Stimulated activated CD4-positive, alpha-beta T cell treated with anti-CD3 and anti-CD28 coated beads, Interleukin-4, amount 100 ng/mL, for 1 hour (primary cell): ENCODE measurements at places on chromosomes 16 and 17.

GRCh38 chr17:81050645-81051625, 16.0 kb downstream of the BAIAP2 start:
- DNase-seq: no peak

- no peak for DNase-seq
Measured at GRCh38 chr16:81443688-81444447, 740 bp upstream of the CMIP start.

- no peak for DNase-seq
Measured at GRCh38 chr16:86978445-86979030, 338.7 kb downstream of the C16orf95 start.

- no peak for DNase-seq
Measured at GRCh38 chr17:65385071-65385470, 176.4 kb downstream of the AXIN2 start.

DNA sequence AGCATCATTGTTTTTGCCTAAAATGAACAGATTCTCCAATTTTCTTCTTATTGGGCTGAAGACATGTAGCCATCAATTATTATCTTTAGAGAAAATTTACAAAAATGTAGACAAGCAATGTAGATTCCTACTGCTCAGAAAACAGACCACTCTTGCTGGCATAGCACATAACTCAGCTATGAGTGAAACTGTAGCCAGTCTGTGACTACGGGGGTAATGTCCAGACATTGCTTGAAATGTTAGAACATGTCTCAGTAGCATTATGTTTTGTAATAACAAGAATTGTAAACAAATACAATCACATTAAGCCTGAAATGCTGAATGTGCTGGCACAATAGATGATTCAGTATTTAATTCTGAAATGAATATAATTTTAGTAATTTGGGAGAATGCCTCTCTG, 265.7 kb upstream of the KCNJ16 start:
- no peak for DNase-seq

DNA sequence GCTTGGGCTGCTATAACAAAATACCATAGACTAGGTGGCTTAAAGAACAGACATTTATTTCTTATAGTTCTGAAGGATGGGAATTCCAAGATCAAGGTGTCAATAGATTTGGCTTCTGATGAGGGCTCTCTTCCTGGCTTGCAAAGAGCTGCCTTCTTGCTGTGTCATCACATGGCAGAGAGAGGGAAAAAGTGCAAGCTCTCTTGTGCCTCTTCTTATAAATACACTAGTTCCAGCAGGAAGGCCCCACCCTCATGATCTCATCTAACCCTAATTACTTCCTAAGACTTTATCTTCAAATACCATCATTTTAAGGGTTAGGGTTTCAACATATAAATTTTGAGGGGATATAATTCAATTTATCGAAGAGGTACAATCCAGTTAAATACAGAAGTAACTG, 30.6 kb downstream of the ABCA9 start:
- no peak for DNase-seq

GRCh38 chr16:23408242-23408822, 44.7 kb downstream of the COG7 start:
- no peak for DNase-seq

DNA sequence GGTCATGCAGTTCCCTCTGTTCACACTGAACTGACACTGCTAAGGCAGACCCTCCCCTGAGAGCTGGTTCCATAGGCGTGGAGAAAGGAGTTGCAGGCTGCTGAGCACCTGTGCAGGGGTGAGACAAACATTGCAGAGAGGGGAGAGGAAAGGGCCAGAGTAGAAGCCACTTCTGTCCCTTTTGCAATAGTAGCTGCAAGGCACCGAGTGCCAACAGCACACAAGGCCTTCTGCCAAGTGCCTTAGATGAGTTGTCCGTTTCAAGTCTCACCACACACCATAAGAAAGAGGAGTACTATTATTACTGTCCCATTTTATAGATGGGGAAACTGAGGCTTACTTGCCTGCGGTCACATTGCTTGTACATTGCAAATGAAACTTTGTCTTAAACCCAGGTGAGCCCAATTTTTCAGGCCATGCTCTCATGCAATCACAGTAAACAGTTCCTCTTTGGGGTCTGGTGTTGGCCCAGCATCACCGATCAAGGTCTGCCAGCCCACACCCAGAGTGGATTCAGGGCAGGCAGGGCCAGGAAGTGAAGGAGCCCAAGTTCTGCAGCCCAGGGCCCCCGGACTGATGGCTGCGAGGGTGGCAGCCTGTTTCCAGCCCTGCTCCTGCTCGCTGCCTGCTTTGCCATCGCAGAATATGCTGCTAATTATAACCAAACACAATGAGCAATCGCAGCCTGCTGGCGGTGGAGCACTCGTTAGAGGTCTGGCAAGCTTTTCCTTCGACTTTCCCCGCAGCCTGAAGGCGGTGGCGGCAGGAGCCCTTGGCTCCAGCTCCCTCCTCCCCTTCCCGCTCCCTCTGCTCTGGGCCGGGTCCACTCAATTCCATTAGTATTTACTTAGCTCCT, 36.8 kb upstream of the DYNLL2 start:
- DNase-seq: no peak

DNA sequence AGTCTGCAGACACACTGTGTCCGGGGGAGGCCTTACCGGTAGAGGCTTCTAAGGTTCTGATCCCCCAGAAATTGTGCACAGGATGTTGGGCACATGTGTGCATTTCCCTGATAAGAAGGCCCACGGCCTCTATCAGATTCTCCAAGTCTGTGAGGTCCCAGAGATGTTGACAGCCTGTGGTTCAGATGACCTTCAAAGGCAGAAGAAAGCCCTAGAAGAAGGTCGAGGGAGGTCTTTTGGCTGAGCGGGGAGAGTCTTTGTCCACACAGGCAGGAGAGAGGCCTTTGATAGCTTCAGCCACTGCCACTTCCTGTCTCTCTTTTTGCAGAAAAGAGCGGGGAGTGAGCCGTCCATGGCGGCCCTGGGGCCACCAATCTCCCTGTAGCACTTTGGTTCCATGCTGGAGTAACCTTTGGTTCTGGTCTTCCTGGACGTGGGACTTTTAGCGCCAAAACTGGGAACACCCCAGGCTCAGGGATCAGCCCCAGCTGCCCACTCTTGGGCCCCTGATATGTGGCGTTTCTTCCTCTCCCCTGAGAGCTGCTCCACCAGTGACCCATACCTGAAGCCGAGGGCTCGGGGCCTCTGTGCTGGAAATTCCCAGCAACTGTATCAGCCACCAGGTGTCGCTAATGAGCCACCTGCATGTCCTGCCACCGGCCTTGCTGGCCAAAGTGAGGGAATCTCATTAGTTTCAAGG, 28.1 kb upstream of the LGALS9 start:
- DNase-seq: peak; percentile 74

- DNase-seq: no peak
Measured at GRCh38 chr17:78488867-78489634, 88.1 kb downstream of the DNAH17 start.

- no peak for DNase-seq
Measured at GRCh38 chr16:66976746-66977145, 11.6 kb upstream of the CES4A start.

DNA sequence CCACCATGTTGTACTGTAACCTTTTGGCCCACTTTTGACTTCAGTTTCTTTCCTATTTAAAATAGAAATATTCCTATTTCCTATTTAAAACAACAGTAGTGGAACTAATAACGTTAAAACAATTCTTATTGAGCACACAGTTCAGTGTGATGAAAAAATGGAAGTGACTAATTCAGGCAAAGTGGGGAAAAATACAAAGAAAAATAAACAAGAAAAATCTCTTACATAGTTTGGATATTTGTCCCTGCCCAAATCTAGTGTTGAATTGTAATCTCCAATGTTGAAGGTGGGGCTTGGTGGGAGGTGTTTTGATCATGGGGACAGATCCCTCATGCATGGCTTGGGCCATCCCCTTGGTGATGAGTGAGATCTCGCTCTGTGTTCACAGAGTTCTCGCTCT, 198.1 kb upstream of the CPHXL start:
- no peak for DNase-seq

DNA sequence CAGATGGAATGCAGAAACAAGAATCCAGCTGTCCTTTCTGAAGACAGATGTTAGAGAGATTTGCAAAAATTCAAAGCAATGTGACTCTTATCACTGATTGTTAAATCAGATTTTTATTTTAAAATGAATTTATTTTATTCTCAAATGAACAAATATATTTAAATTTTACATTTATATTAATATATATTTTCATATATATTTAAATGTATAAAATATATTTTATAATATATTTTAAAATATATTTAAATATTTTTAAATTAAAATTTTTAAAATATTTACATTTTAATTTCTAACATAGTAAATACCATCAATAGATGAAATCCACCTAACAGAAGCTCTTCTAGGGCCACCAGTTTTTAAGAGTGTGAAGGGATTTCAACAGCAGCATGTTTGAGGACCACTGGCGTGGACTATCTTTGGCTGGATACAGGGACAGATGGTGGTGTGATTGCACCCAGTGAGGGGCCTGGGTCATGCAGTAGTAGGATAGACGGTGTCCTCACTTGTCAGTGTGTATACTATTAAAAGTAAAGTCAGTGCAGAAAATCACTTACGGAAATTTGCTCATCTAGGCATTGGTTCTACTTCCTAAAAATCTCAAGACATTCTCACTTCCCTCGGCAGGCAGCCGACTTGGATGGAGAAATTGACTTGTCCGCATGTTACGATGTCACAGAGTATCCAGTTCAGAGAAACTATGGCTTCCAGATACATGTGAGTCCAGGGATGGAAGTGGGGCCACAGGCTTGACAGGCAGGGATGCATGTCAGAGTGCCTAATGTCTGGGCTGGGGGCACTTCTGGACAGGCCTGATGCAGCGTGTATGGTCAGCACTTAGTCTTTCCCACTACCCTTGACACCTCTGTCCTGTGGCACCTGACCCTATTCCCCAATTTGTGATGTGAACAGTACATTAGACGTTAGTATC, 56.3 kb downstream of the PLD6 start:
- DNase-seq: no peak

GRCh38 chr16:81327447-81328196, 12.9 kb downstream of the GAN start:
- DNase-seq: no peak

DNA sequence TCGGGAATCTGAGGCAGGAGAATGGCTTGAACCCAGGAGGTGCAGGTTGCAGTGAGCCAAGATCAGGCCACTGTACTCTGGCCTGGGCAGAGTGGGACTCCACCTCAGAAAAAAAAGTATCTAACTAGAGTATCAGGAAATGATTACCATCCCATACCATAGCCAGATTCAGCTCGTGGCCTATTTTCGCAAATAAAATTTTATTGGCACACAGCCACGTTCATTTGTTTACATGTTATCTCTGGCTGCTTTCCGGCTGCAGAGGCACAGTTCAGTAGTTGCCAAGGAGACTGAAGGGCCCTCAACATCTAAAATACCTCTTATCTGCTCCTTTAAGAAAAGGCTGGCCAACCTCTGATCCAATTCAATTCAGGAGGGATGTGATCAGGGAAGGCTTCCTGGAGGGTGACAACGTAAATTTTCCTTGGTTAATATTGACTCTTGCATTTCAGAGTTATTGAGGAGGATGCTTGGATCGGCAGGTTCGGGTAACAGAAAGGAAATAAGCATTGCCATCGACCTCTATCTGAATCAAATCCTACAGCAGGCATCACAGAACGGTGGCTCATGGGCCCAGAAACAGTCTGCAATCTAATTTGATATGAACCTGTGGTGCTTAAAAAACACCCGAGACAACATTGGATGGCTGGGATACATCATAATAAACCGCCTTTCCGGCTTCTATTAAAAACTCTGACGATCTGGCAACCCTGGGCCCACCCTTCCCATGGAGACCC, 73.8 kb downstream of the XYLT1 start:
- DNase-seq: no peak

DNA sequence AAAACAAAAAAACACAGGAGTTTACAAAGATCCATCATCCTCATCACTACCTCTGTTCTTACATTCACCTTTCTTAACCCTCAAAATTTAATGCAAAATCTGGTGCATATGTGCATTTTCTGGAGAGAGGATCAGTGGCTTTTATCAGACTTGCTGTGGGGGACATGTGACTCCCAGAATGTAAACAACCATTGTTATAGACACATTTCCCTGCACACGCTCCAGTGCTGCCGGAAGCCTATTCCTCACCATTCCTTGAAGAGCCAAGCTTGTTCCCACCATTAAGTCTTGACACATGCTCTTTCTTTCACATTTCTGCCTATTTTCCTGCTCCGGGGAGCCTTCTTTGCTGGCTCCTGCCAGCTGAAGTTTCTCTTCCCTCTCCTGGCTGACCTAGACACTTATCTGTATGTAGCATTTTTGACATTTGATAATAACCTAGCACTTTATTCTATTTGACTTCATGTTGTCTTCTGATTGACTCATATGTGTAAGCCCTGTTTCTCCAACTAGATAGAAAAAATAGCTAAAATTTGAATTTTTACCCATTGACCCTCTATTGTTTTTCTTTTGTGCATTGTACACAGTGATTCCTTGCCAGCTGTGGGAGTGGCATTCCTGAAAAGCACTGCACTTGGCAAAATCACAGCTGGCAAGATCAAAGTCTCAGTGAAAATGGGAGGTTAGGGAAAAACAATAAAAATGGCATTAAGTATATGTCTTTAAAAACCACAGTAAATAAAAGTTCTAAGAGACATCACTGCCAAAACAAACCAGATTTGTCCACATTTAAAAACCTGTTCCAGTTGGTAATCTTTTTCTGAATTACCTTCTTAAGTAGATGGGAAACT, 76.8 kb upstream of the CIBAR2 start:
- no peak for DNase-seq

DNA sequence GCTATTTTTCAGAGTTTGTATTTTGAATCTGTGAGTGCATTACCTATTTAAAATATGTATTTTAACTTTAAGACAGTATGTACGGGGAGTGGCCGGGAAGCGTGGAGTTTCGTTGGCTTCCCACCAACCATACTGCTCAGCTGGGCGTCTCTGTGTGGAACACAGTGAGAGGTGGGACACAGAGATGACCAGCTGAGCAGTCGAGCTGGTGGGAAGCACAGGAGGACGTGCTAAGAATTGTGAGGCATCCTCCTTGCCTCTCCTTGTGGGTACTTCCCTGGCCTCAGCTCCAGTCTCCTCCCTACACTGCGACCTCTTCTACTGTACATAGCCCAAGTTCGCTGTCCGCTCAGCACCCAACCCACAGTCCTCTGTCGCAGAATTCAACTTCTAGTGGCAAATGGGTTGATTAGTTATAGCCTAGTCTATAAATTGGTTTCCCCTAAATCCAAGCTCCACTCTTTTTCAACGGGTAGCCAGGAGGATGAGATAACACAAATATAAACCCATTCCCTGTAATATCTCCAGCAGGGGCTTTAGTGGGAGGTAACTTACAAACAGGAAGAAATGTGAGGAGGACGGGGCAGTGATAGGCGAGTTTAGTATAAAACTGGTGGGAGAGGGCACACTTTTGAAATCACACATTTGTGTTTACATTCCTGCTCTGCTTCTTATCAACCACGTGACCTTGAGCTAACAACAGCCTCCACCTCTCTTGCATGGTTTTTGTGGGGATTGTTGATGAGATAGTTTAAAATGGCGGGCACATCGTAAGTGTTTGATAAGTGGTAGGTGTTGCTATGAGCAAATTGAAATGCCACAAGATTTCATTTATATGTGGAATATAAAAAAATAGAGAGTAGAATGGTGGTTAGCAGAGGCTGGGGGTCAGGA, 211.9 kb upstream of the HS3ST3A1 start:
- no peak for DNase-seq
